ENCODE measurements at places on chromosomes 11 and 22. TPM values are rescaled to one million over a fixed set of nuclear protein-coding genes. Genes with fewer than 3 reads are reported as not detected.

DNA sequence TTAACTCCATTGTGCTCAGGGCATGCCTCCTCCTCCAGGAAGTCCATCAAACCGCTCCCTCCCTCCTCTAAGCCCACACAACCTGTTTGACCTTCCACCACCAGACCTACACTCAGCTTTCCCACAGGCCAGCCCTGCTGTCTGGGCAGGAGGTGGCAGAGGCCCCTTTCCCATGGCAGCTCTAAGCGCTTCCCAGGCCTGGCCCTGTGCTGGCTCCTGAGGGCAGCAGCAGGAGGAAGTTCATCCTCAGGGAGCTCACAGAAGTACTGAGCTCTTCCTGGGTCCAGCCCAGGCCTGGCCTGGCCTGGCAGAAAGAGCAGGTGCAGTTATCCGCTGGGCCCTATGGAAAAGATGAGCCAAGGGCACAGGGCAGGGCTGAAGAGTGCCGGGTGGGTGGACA is 31.4 kb downstream of the ARAP1 start:
- peaks cover 4% of the 10 kb centered on the region for H3K36me3 ChIP-seq
- H3K4me1 ChIP-seq, result peaks cover 52% of the 10 kb centered on the region
- H3K27ac ChIP-seq, result peak overlapping the region; percentile 78
- H3K4me3 ChIP-seq, result peak overlapping the region; percentile 98
- no peaks in the 10 kb centered on the region for H3K27me3 ChIP-seq

- no peak overlapping the region for H3K27ac ChIP-seq
- DNase-seq, result no peak
- no peaks in the 10 kb centered on the region for H3K4me1 ChIP-seq
Observed at GRCh38 chr11:88131764-88132470, 43.3 kb downstream of the RAB38 start.

- H3K4me3 ChIP-seq, result no peak overlapping the region
- H3K27me3 ChIP-seq, result no peaks in the 10 kb centered on the region
- H3K27ac ChIP-seq, result no peak overlapping the region
- no peaks in the 10 kb centered on the region for H3K4me1 ChIP-seq
Observed at GRCh38 chr22:46637711-46638600, 17.8 kb downstream of the GRAMD4 start.

The VSIG2 gene
- 0.19 TPM for total RNA-seq

The RAPSN gene
- total RNA-seq, result 1.4 TPM
